ENCODE measurements at places on chromosomes 12 and 14. TPM values are rescaled to one million over a fixed set of nuclear protein-coding genes. Genes with fewer than 3 reads are reported as not detected.
A peak's percentile ranks its signal among the peaks of the same experiment; 100 is the strongest.

DNA sequence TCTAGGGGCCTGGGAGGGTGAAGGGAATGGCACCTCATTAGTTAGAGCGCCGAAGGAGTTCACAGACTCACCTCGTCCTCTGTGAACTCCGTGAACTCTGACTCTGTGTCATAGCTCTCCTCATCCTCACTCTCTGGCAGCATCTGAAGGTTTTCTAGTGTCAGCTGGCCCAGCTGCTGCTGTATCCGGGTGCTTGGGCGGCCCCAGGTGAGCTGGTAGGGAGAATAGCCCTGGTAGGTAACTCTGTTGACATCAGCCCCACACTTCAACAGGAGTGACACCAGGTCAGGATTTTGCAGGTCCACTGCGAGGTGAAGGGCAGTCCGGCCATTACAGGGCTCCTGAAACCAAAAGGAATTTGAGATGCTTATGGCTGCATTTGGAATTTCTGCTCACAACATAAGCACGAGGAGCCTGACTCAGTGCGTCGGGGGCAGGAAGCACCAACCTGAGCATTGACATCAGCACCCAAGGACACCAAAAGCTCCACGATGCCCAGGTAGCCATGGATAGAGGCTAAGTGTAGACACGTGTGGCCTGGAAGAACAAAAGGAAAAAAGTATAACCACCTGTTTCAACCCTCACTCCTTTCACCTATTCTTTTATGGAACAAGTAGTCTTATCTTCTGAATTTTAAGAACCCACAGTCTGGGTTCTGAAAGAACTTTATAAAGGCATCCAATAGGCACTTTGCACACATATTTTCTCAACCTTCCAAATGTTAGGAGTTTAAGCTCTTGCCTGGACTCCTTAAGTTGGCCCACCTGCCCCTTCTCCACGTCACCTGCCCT, 2.0 kb downstream of the NFKBIA start:
- no peak for DNase-seq

DNA sequence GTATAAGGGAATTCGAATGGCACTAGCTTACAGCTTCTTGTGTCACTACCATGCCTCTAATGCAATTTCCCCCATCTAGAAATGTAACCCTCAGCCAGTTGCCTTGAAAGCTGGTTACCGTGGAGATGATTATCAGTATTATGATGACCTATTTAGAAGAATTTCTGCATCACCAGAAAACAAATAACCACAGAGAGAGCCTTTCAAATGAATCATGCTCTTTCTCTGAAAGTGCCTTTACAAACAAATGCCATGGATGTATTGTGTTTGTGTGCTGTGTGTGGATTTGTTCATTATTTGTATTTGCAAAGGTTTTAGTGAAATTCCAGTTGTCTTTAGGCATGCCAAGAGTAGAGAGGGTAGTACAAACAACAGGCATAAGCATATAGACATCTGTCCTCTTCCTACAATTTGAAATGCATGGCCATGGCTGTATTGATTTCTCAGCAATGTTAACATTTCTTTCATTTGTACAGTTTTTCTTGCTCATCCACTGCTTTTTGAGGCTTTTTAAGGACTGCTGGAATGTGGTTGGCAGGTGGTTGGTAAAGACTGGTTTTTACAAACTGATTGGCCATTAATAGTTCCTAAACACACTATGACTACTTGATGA, 266.5 kb downstream of the PAWR start:
- DNase-seq, result no peak

DNA sequence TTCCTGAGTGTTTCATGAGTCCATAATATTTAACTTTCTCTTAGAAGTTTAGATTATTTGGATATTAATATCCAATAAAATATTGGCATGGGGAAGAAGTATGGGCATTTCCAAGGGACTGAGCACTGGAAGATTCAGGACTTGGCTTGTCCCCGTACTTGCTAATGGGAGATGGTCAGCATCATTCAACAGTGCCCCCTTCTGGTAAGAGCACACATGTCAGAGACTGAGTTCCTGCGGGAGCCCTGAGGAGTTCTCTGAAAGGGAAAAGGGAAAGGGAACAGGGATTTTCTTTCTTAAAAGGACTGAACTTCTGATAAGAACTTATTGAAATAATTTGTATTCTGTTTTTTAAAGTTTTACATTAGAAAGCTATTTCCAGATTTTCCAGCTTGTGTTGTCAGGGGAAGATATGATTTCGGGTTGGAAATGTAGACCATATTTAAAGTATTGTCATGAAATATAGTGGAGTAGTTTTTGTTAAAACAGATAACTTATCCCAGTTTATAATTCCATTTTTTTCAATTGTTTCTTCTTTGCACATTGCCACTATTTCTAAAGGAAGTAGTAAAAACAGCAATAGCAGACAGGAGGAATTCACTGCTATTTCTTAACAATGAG, 59.8 kb upstream of the C12orf71 start:
- peak; percentile 69 for DNase-seq

DNA sequence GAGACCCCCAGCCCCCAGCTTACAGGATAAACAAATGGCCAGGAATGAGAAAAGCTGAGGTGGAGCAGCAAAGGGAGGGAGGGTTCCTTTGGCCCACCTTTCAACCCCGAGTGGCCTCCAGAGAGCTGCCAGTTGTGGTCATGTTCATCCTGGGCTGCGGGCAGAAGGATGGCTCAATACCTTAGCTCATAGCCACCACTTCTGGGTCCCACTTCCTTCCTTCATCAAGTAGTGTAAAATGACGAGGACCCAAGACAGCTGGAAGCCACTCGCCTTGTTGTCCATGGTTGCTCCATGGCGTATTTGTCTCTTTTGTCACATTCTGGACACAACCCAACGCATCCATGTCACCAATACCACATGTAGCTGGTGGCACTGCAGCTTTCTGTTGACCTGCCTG, 24.2 kb downstream of the CRACR2A start:
- no peak for DNase-seq

GRCh38 chr12:129839679-129840078, 64.1 kb downstream of the TMEM132D start:
- no peak for DNase-seq

- DNase-seq, result no peak
Observed at GRCh38 chr12:68587448-68587873, 23.2 kb upstream of the RAP1B start.

GRCh38 chr12:6378709-6379472, 3.5 kb upstream of the SCNN1A start:
- no peak for DNase-seq

DNA sequence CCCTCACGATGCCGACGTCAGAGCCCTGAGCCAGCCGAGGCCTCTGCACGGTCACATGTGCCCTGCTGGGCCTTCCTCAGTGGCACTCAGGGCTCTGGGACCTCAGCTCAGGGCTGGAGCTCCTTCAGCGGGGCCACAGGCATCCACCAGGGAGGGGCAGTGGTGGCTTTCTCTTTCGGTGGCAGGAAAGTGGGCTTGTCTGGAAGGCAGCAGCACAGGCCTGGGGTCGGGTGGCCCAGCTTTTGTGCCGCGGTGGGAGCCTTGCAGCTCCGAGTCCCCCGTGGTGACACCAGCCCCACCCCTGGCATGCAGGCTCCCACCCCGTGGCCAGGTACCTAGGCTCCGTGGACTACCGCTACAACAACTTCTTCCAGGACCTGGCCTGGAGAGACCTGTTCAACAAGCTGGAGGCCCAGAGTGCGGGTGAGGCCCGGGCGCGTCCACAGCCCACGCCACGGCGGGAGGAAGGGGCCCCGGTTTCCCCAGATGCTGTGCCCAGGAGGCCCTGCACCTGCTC, 14.2 kb upstream of the TEX22 start:
- DNase-seq, result no peak

GRCh38 chr12:61754214-61754613, 506.0 kb upstream of the USP15 start:
- no peak for DNase-seq

Gene EPYC
- not detected for polyA plus RNA-seq

Gene PUS7L
- 12.8 TPM for polyA plus RNA-seq

Gene ASIC1
- 5.5 TPM for polyA plus RNA-seq

Gene HOXC4
- 62.9 TPM for polyA plus RNA-seq

Gene KRT75
- polyA plus RNA-seq, result not detected

Gene LRRC43
- polyA plus RNA-seq, result 8.7 TPM
